ENCODE measurements at places on chromosomes 5 and 9. TPM values are rescaled to one million over a fixed set of nuclear protein-coding genes. Genes with fewer than 3 reads are reported as not detected.

The ZFP2 gene
- total RNA-seq: 1.2 TPM

The GHR gene
- 10.4 TPM for total RNA-seq

The IFT74 gene
- total RNA-seq: 8.7 TPM

The IL5 gene
- total RNA-seq: not detected

The TEK gene
- 21.0 TPM for total RNA-seq

The FIBCD1 gene
- total RNA-seq: 0.54 TPM

The RASGEF1C gene
- total RNA-seq: 0.40 TPM

The ACSL6 gene
- total RNA-seq: 4.5 TPM

The PCDHGC3 gene
- 16.9 TPM for total RNA-seq

The PRDM9 gene
- total RNA-seq: not detected

The NR2F1-AS1 gene
- total RNA-seq: 0.89 TPM

The EQTN gene
- not detected for total RNA-seq

The FNIP1 gene
- total RNA-seq: 31.6 TPM

The AGXT2 gene
- not detected for total RNA-seq

The DMRTA1 gene
- total RNA-seq: 0.38 TPM

The NR5A1 gene
- total RNA-seq: not detected

The ADAMTSL2 gene
- 9.6 TPM for total RNA-seq

The SMIM33 gene
- total RNA-seq: not detected

All from cardiac septum (tissue), 1 donor.